A549 treated with Hydrocortisone at 1 μM for 4 hours (cell line): ENCODE measurements at places on chromosomes 5 and 9. TPM values are rescaled to one million over a fixed set of nuclear protein-coding genes. Genes with fewer than 3 reads are reported as not detected.

Gene GOLM1
- 102 to 122 TPM (median 109 TPM) in 5 replicates for total RNA-seq

Gene ELAVL2
- total RNA-seq, result 0.02 to 0.05 TPM (median 0.02 TPM) in 3 of 5 replicates, not detected in the others

Gene SCGB3A2
- total RNA-seq, result not detected in 5 replicates

Gene WDR38
- 0.13 to 0.21 TPM (median 0.20 TPM) in 5 replicates for total RNA-seq

Gene ADAMTSL1
- 0.03 to 0.11 TPM (median 0.07 TPM) in 5 replicates for total RNA-seq

Gene NUDT12
- total RNA-seq, result 1.3 to 2.2 TPM (median 1.9 TPM) in 5 replicates

Gene TMEM8B
- 2.6 to 4.0 TPM (median 3.3 TPM) in 5 replicates for total RNA-seq

Gene LHX3
- 0.03 to 0.16 TPM (median 0.10 TPM) in 4 of 5 replicates, not detected in the other for total RNA-seq

Gene ANP32B
- 277 to 320 TPM (median 299 TPM) in 5 replicates for total RNA-seq

Gene TSPAN17
- total RNA-seq, result 59.0 to 64.5 TPM (median 61.5 TPM) in 5 replicates

Gene FAXDC2
- 0.25 to 0.55 TPM (median 0.43 TPM) in 5 replicates for total RNA-seq

Gene ENTREP1
- 0.52 to 0.84 TPM (median 0.76 TPM) in 5 replicates for total RNA-seq

Gene TMCO6
- total RNA-seq, result 9.2 to 12.7 TPM (median 12.2 TPM) in 5 replicates

Gene TTC1
- total RNA-seq, result 61.9 to 77.9 TPM (median 68.1 TPM) in 5 replicates

Gene UBE2B
- total RNA-seq, result 56.4 to 79.6 TPM (median 65.8 TPM) in 5 replicates

Gene ZNG1A
- total RNA-seq, result 25.7 to 29.3 TPM (median 27.3 TPM) in 5 replicates

Gene TLR4
- 0.09 to 0.15 TPM (median 0.14 TPM) in 5 replicates for total RNA-seq

Gene LTC4S
- total RNA-seq, result 0.31 TPM in 1 of 5 replicates, not detected in the others

Gene CER1
- not detected in 5 replicates for total RNA-seq

Gene TRIM41
- total RNA-seq, result 25.6 to 28.8 TPM (median 26.8 TPM) in 5 replicates

Gene CMYA5
- total RNA-seq, result 0.06 to 0.14 TPM (median 0.08 TPM) in 5 replicates

Gene KIF24
- total RNA-seq, result 3.0 to 3.5 TPM (median 3.3 TPM) in 5 replicates

Gene PCDHB9
- total RNA-seq, result 0.03 TPM in 1 of 5 replicates, not detected in the others

Gene VAV2
- 32.0 to 46.0 TPM (median 41.5 TPM) in 5 replicates for total RNA-seq

Gene OTULIN
- total RNA-seq, result 18.6 to 22.4 TPM (median 22.2 TPM) in 5 replicates

Gene WASHC1
- total RNA-seq, result 7.1 to 12.3 TPM (median 11.7 TPM) in 5 replicates

Gene TSLP
- not detected in 5 replicates for total RNA-seq

Gene FOXD4
- total RNA-seq, result 0.23 to 0.55 TPM (median 0.44 TPM) in 5 replicates

Gene FPGS
- total RNA-seq, result 45.9 to 52.3 TPM (median 49.1 TPM) in 5 replicates

Gene ANKH
- 18.9 to 20.9 TPM (median 20.0 TPM) in 5 replicates for total RNA-seq

Gene ALDH1A1
- total RNA-seq, result 4,480 to 7,218 TPM (median 5,416 TPM) in 5 replicates

Gene ATOX1
- 173 to 226 TPM (median 201 TPM) in 5 replicates for total RNA-seq

Gene MUSK
- not detected in 5 replicates for total RNA-seq

Gene CCL27
- total RNA-seq, result 0.28 to 0.30 TPM in 2 of 5 replicates, not detected in the others
